ENCODE measurements at places on chromosomes 7 and 10.

DNA sequence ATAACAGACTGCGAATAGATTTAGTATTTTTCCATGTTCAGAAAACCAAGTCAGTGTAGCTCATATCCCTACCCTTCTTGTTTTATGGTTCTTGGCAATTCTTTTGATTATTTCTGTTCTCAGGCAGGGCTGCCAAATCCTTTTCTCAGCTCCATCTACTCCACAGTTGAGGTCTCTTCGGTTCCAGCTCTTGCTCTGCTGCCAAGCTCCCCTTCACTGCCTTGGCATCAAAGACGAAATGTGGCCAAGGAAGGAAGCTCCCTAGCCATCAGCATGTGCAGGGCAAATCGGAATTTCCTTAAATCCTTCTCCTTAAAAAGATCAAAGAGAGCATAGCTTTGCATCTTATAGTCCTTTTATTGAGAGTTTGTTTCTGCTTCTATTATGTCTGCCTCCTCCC is 116.4 kb upstream of the NOBOX start:
- no peak for DNase-seq

- no peak for DNase-seq
These were observed 312 bp downstream of the PDCD11 start for GRCh38 chr10:103396789-103397087.

DNA sequence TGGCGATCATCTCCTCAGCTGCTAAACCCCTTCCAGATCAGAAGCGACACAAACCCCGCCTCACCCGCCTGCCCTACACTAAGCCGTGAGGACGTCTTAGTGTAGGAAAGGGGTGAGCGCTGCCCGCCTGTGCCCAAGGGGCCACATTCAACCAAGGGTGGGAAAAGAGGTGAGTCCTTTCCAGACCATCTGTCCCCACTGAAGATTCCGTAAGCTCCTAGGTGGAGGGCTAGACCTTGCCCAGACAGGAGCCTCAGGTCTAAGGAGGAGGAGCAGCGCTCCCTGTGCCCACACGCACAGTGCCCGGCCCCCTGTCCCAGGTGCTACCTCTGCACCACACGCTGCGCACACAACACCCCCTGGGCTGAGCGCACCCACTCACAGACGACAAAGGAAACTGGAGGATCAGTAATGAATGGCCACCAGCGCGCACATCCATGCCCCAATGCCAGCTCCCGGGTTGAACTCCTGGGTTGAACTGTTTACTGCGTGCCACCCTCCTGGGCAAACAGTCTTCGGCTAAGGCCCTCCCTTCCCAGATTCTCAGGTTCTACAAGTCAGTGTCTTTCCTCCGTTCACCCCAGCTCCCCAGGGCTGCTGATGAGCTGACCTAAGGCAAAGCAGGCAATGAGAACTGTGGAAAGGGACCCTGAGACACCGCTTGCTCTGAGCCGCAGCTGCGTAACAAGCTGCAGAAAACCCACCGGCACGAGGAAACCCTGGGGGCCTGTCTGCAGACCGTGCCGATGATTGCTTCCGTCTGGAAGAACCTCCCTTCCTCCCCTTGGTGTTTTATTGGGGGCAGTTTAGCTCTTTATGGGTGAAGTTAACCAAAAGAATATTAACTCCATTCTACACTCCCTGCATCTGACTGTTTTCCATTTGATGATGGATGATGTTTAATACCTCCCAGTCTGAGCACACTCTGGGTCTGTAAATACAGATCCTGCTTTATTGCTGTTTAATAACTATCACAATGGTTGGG is 185.9 kb downstream of the MAD1L1 start:
- DNase-seq, result no peak

DNA sequence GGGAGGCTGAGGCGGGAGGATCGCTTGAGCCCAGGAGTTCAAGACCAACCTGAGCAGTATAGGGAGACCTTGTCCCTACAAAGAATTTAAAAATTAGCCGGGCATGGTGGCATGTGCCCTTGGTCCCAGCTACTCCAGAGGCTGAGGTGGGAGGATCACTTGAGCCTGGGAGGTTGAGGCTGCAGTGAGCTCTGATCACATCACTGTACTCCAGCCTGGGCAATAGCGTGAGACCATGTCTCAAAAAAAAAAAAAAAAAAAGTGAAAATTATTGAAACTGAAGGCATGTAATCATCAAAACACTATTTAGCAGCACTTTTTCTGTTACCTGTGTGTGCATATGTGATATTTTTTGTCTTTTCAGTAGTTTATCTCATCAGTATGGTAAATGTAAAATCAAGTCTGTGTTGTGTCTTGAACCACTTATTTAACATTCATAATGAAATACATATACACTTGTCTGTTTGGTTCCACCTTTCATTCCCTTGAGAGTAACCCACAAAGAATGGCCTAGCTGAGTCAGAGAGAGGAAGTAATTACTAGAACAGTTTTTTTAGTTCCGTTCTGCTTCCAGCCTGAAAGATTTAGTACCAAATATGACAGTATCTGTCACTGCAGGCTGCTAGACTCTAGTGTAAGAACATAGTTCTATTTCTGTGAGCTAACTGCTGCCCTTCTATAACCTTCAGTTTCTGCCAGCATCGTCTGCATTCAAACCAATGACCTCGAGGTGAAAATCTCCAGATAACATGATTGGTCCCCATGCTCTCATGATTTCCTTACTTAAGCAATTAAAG is 68.6 kb downstream of the MMRN2 start:
- DNase-seq, result no peak

GRCh38 chr7:37765872-37766525 is 82.4 kb upstream of the NME8 start:
- DNase-seq, result no peak

- DNase-seq, result peak; percentile 88
These were observed 826 bp downstream of the CHPF2 start for GRCh38 chr7:151232917-151233701.

DNA sequence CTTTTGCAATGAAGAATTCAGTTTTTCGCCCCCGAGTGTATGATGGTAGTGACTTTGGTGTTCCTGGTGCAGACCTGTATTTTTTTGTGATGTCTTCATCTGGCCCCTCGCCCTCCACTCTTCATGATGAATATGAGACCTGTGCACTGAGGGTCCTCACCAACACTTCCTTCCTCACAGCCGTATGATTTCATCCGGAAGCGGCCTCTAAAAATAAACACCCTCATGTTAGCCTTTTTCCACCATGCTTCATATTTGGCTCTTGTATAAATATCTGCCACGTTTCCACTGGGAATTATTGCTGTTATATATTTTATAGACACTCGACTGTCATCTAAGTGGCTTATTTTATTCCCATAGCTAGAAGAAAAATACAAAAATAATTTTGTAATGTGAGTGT is 160.4 kb downstream of the MGMT start:
- DNase-seq, result no peak

- DNase-seq, result no peak
These were observed 57.2 kb downstream of the COL26A1 start for GRCh38 chr7:101419831-101420230.

DNA sequence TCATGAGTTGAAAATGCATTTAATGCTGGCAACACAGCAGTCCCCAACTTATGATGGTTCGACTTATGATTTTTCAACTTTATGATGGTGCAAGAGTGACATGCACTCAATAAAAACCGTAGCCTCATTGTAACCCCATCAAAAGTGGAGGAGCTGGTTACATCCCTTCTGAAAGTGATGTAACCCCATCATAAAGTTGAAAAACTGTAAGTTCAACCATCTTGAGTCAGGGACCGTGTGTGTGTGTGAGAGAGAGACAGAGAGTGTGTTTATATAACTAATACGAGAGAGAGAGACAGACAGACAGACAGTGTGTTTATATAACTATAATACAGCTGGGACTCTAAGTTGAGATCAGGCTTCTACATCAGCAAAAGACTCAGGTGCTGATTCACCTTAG is 21.0 kb downstream of the ANXA11 start:
- no peak for DNase-seq

DNA sequence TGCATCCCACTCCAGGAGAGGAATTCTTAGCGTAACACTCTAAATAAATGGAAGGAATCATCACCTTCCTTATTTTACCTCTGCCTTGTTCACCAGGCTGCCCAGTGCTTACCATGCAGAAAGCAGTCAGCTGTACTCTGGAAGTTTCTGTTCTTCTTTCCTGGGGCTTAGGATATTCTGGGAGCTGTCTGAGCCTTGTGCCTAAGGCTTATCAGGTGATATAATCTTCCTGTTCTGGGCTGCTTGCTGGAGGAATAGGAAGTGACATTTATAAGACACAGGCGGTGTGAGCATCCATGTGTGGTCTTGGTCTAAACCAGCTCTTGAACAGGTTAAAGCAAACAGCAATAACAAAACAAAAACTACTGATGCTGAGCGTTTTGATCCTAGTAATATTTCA is 13.5 kb downstream of the KCTD7 start:
- no peak for DNase-seq

DNA sequence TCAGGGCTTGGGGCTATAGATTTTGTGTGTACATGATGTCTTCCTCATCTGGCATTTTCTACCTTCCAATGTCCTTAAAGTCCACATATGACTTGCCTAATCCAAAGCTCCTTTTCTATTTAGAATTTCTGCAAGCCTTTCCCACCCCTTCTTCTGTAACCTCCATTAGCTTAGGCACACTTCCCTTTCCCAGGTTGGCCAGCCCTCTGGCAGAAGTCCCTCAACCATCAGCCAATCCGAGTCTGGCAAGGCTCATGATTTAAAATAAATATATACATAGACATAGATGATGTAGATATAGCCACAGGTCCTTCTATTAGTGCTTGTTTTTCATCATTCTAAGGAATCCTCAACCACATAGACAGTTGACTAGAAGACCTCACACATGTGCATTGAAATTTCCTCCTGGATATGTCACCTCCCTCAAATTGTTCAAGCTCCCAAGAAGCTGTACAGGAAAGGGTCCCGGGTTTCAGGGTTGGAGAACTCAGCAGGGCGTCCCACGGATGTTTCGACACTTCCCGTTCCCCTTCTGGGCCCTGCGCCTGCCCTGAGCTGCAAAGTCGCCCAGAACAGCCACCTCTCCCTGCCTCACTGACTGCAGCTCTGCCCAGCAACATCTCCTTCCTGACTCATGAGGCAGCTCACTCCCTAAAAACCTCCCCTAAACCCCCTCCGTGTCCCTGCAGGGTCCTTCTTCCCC is 20.4 kb upstream of the PIK3AP1 start:
- no peak for DNase-seq

- no peak for DNase-seq
These were observed at the start of gene MEOX2 for GRCh38 chr7:15686295-15686956. Gene MEOX2, minus strand, starts transcription at chr7:15686683. Its CDS starts 281 bp downstream, at chr7:15686402.

GRCh38 chr10:98344589-98345038 is 70.4 kb downstream of the PYROXD2 start:
- DNase-seq, result no peak

- DNase-seq, result no peak
These were observed 60.6 kb downstream of the INSIG1 start for GRCh38 chr7:155358066-155358947.

DNA sequence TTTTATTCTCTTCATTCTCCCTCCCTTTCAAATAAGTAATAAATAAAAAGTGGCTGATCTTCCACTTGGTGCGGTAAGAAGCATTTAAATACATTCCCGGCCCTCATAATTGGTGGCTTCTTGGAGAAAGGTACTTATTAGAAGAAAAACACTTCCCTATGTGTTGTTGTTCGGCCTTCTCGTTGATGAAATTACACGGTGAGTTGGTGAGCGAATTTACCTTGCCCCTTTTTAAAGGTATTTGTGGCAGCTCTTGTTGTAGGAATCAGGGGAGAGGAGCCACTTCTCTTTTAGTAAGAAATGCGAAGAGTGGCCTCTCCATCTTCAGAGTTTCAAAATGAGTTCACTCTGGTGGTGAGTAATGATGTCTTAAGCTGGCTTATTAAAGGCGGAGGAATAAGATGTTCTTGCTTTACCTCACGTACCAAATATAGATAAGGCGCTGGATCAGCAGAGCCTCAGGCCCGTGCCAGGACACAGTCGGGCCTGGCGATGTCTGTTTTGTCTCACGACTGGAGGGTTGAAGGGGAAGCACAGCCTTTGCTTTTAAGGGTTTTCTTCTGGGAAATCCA is 135.9 kb downstream of the CUX1 start:
- peak; percentile 34 for DNase-seq

- no peak for DNase-seq
These were observed 1.4 kb upstream of the ASNS start for GRCh38 chr7:97873606-97874005.

DNA sequence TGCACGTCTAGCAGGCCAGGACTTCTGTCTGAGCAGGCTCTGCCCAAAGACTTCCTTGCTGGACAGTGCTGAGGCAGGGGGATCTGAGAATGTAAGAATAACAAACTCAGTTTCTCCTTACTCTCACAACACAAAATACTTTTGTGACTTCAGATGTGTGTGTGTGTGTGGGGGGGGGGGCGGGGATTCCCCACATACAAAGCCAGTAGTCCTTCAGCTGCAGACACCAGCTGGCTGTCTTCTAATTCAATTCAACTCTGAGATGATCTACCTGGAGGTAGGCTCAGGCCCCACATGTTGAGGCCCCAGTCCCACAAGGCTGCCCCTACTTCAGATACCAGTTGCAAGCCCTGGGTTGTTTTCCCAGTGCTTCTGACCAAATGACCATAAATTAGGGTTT is 4.7 kb upstream of the CXCL12 start:
- no peak for DNase-seq

DNA sequence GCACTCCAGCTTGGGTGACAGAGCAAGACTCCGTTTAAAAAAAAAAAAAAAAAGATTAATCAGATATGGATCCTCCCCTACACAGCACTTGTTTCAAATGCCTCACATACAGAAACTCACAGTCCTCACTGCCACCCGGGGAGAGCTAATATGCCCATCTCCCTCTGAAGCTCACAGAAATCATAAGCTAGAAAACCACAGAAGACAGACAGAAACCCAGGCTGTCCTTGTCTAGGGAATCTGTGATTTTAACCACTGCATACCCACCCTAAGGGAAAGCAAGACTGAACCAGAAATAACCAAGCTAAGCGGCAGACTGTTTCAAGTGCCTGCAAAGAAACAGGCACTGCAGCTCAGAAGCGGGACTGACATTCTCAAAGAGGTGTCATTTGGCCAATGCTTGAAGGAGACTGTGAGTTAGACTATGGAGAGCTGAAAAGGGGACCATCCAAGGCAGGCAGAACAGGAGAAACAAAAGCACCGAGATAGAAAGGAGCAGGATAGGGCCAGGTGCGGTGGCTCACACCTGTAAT is 37.6 kb downstream of the SLC37A3 start:
- peak; percentile 43 for DNase-seq

GRCh38 chr10:33192190-33192589 is 142.3 kb downstream of the NRP1 start:
- no peak for DNase-seq

- no peak for DNase-seq
These were observed 122.1 kb downstream of the NKX6-2 start for GRCh38 chr10:132663666-132664365.

- no peak for DNase-seq
These were observed 258.1 kb downstream of the KLF6 start for GRCh38 chr10:3526727-3527501.

All from activated CD4-positive, alpha-beta memory T cell treated with anti-CD3 and anti-CD28 coated beads for 36 hours (primary cell).